Muscle of back (tissue), 13 donors: ENCODE measurements at places on chromosomes 4 and X.

DNA sequence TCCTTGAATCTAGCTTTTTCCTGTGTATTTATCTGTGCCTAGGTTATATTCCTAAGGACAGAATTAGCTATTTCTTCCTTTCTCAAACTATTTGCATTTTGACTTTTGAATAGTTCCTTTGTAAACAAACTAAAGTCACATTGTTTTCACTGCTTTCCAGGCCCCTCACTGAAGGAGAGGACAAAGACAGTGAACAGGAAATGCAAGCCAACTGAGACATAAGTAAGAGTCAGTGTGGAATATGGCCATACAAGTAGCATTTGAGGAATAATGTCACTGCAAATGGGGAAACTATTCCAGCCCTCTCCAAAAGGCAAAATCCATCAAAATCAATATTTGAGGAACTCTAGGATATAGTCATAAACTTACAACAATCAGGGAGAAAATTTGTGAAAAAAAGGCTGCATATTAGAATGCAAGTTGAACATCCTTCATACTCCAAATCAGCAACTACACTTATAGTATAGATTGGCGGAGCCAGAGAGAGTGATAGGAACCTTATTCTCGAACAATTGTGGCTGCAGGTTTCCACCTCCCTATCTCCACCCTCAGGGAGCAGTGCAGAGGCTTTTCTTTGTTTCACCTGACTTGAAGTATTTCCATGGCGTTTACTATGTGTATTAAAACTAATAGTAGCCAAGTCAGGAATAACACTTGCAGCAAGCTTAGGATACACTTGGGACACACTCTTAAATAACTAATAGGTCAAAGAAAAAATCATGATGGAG, 1110.4 kb upstream of the ADGRL3 start:
- no peak for DNase-seq

DNA sequence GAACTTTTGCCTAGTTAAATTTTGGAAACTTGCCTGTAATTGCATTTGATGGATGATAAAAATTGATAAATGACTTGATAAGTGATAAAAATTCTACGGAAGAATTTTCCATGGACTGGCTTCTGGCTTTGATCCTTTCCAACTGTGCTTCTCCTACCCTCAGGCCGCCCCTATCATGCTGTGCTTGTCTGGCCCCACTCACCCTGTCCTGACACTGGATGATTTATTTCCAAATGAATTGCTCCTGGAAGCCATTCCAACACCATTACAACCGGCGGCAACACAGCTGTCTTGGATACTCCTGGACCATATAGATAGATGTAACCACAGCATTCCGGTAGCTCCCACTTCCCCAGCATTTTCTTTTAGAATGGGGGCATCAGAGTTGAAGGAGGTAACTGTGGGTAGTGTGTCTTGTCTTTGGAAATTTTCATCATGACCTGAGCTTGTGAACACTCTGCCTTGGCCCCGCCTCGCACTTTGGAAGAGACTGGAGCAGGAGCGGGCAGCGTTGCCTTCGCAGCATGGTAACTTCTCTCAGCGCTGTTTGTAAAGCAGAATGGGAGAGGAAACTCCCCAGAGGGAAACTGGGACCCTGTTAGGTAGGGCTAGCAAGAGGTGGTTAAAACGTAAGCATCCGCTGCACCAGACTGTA, 77.4 kb downstream of the TBL1X start:
- DNase-seq, result no peak

DNA sequence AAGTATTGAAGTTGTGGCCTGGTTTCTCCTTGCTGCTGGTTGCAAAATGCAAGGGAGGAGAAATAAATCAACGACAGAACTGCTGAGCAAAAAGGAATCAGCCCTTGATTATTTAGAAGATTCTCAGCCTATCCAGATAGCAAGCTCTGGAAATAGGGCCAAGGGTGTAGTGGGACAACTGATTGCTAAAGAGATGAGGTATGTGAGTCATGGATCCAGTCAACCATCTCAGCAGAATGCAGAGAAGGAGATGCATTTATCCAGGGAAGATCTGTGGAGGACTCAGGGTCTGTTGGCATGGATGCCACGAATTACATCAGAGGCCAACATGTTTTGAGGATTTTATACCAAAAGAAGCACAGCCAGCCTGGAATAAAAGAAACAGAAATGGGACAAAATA, 36.7 kb downstream of the FOXR2 start:
- no peak for DNase-seq

GRCh38 chrX:45669715-45670340, 469.2 kb upstream of the DIPK2B start:
- DNase-seq, result no peak

DNA sequence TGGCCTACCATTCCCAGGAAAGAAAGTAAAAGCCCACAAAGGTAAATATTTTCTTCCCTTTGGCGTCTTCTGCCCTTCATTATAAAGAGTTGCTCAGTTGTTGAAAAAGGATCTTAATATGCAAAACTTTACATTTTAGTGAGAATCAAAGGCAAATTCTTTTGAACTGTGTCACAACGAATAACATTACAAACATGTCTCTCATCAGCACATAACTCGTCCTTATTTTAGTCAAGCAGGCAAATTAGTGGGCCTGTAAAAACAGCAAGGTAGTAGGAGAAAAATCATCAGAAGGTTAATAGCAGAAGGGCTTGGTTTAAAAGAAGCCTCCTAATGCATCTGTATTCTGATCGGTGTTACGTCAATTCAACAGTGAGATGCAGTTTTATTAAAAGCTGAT, 647.3 kb upstream of the DIPK2B start:
- DNase-seq, result no peak

GRCh38 chr4:21454831-21455230, 493.7 kb downstream of the KCNIP4 start:
- no peak for DNase-seq

DNA sequence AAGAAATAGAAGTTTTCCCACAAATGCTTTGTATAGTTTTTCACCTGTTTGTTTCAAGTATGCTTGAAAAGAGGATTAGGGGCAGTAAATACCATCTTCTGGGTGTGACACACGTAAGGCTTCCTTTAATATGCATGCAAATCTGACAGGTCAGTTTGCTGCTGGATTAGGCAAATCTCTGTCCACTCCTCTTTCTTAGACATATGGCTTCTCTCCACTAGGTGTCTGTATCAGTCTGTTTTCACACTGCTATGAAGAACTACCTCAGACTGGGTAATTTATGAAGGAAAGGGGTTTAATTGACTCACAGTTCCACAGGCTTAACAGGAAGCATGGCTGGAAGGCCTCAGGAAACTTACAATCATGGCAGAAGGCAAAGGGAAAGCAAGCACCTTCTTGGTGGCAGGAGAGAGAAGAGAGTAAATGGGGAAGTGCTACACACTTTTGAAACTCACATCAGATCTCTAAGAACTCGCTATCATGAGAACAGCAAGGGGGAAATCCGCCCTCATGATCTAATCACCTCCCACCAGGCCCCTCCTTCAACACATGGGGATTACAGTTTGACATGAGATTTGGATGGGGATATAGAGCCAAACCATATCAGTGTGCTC, 66.9 kb downstream of the TAB3 start:
- DNase-seq, result peak; percentile 21

GRCh38 chr4:68257719-68258118, 12.2 kb upstream of the TMPRSS11B start:
- no peak for DNase-seq

DNA sequence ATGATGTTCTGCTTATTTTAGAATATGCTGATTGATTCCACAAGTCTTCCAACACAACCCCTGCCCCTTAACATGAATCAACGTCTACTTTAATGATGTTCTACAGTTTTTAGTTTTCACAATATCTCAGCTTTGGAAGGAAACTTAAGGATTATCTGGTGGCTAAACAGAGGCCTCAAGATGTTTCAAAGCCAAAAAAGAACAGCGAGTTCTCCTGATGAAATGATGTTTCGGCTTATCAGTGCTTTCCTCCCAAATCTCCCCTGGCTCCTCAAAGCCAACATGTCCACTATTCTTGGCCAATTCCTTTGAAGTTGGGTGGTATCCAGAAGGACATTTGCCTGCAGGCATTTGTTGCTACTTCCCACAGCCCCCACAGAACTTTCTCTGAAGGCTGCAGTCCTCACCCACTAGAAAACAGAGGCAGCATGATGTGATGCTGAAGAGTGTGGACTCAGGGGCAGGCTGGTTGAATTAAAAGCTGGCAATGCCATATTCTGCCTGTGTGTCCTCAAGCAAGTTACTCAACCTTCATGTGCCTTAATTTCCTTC, 87.3 kb downstream of the ADGRG4 start:
- DNase-seq, result no peak

GRCh38 chr4:177789610-177790009, 347.4 kb upstream of the AGA start:
- DNase-seq, result no peak

DNA sequence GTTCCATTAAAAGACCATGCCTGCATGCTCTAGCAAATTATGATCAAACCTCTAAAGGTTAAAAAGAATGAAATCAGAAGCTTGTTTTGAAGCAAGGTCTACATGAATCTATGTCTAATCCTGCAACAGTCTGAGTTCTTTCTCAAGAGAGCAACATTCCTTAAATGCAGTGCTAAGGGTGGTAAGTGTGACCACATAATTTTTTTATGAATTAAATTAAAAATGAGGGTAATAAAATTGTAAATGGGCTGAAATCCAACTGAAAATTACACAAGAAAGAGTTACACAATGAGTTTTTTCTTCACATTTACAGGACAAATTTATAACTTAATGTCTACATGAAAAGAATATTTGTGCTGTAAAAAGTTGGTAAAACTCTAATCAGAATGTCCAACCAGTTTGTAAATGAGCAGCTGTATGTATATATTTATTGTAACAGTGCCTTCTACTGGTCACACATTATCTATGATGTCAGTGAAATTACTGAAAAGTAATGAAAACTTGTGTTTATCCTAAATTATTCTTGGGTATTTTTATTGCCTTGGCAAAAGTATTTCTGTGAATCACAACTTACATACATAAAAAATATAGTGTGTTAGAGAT, 336.3 kb upstream of the PITX2 start:
- peak; percentile 19 for DNase-seq

DNA sequence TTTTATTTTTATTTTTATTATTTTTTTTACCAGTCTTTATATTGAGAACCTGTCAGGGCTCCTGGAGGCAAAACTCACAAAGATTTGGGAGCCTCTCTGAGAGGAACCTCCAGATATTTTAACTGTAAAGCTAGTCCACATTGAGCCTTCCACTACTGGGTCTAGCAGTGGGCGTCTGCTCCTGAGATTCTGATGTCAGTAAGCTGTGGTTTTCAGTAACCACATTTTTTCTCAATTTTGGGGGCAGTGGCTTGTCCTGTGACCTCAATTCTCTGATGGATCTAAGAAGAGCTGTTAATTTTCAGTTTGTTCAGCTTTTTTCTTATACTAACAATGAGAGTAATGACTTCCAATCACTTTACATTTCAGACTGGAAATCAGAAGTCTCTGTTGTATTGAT, 23.6 kb upstream of the GPRASP1 start:
- DNase-seq, result no peak

DNA sequence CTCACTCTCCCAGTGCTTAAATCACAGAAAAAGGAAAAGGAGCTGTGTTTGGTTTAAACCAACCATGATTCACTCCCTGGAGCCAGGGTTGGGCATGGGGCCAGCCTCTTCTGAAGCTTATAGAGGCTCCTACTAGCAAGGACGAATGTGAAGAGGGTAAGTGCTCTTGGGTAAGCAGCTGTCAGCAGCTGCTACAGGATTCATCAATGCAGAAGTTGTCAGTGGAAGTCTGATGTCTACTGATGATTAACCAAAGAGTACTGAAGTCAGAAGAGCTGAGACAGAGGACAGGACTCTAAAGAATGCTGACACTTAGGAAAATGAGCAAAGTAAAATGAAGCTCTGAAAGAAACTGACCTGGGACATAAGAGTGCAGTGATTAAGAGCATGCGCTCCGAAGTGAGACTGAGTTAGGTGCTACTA, 32.7 kb upstream of the JADE1 start:
- DNase-seq, result no peak

DNA sequence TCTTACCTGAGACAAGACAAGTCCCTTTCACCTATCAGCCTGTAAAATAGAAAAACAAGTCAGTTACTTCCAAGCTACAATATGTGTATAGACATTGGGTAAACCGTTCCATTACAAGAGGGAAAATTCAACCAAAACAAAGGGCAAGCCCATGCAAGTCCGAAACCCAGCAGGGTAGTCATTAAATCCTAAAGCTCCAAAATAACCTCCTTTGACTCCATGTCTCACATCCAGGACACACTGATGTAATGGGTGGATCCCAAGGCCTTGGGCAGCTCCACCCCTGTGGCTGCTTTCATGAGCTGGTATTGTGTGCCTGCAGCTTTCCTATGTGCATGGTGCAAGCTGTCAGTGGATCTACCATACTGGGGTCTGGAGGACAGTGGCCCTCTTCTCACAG, 14.7 kb upstream of the FAM47B start:
- no peak for DNase-seq

DNA sequence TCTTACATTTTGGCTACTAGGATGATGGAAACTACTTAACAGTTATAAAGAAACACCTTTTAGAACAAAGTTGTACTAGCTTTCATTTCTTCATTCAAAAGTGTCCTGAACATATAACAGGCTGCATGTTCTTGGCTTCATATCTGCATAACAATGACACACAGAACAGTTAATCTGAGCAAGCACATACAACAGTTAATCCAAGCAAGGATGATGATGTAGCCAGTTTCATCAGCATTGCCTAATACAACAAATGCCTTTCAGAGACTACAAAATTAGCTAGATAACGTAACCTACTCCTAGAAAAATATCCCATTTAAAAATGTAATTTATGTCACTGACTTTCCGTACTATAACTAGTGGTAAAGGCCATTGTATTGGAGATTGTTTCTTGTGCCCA, 182.1 kb downstream of the SCFD2 start:
- no peak for DNase-seq

DNA sequence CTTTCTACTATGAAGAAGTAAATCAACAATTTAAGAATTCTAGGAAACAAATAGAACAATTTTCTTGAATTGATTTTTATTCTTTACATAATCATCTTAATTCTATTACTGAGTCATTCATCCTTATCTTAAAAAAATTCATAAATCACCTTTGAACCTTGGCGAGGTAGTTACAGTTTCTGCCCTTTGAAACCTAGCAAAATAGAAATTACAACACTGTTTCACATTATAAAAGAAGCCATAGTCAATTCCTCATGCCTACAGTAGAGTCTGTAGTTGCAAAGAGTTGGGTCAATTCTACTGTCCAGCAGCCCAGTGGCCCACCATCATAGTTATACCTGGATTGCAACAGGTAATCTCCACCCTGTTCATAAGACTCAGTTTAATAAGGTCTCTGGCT, 7.3 kb downstream of the SMIM31 start:
- DNase-seq, result no peak

GRCh38 chr4:166422475-166422874, 549.4 kb downstream of the TLL1 start:
- DNase-seq, result peak; percentile 64

DNA sequence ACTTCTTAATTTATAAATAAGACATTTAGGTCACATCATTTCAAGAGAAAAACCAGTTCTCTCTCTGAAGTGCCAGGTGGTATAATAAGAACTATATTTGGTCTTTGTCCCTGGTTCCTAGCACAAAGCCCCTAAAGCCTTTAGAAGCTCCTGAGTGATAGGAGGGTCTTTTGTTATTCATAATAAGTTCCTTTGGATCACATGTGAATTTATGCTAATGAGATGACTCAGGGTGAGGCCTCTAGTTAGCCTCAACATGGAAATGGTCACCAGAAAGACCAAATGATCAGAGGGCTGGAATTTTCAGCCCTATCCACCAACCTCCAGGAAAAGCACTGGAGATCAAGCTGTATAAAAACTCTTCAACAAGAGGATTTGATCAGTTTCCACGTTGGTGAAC, 68.1 kb upstream of the BLTP1 start:
- DNase-seq, result no peak

- DNase-seq, result no peak
Observed at GRCh38 chr4:41012293-41012692, 202.0 kb downstream of the APBB2 start.
